CD4-positive, alpha-beta T cell (primary cell): ENCODE measurements at places on chromosomes 7 and 10.

DNA sequence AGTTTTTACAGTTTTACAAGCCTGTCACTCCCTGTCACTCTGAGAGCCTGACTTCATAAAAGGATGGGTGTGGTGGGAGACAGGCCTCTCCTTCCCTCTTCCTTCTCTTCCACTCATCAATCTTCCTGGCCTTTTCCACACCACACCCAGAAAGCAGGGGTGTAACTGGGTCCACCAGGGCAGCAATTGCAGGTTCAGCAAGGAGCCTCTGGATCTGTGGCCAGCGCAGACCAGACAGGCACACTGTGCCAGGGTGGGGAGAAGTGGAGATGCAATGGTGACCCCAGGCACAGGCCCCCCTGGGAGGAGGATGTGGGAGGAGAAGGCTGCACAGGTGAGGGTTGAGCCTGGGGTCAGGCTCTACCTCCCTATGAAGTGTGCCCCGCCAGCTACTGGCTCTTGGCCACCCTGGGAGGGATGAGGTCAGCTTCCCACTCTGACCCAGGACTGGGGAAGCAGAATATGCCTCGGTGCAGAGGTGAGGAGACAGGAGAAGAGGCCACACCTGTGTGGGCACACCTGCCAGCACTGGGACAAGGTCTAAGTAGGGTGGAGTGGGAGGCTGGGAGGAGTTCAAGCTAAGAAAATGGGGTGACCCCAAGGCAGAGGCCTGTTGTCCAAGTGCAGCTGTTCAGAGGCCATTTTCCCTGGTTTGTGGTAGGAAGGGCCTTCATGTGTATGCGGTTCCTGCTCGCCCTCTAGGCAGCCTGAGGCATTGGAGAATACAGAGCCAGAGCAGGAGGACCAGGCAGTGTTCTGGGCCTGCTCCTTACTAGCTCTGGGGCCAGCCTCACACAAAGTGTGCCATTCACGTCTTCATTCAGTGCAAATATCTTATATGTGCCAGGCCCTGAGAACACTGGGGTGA, 20.2 kb upstream of the TMEM72 start:
- DNase-seq, result no peak

DNA sequence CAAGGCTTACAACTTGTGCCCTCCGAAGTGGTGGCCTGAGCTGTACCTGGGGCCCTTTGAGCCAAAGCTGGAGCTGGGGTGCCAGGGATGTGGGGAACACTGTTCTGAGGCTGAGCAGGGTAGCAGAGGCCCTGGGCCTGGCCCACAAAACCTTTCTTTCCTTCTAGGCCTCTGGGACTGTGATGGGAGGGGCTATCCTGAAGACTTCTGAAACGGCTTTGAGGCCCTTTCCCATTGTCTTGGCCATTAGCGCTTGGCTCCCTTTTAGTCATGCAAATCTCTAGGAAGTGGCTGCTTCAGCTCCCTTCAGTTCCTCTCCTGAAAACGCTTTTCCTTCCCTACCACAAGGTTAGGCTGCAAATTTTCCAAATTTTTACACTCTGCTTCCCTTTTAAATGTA, 16.8 kb upstream of the CRYGN start:
- no peak for DNase-seq

DNA sequence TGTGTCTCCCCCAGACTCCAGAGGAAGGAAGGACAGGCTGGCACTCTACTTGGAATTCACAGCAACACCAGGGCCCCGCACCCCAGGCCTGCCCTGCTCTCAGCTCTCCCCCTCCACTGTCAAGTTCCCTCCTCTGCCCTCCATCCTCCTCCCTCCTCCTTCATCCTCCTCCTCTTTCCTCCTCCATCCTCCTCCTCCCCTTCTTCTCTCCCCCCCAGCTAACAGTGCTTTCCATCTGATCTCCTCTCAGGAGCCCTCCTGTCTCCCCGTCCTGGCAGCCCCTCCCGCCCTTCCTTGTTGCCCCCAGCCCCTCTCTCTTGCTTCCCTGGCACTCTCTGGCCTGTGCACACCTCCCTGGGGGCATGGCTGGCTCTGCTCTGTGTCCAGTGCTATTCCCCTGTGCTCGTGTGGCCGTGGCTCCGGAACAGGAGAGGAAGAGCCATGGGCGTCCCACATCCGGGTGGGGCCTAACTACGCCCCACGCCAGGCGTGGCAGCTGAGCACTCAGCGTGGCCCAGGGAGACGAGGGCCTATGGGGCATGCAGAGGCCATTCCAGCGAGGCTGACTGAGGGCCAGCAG, 64.2 kb downstream of the PWWP2B start:
- no peak for DNase-seq

- DNase-seq, result no peak
Measured at GRCh38 chr10:23436983-23437382, 1.9 kb upstream of the OTUD1 start.

DNA sequence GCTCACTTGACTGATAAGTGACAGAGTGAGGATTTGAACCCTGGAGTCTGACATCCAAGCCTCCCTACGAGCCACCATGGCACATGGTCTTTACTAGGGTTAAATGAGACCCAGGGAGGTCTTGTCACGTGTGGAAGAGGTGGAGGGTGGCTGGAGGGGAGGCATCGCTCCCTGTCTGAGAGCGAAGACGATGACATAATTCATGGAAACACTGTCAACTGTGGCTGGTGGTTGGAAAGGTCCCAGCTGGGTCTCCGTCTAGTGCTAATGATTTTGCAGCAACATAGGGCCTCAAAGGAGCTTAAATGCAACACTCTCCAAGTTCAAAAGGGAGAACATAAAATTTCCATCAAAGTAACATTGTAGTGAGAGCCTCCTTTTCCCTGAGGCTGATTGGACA, 99.9 kb upstream of the BAIAP2L1 start:
- no peak for DNase-seq

DNA sequence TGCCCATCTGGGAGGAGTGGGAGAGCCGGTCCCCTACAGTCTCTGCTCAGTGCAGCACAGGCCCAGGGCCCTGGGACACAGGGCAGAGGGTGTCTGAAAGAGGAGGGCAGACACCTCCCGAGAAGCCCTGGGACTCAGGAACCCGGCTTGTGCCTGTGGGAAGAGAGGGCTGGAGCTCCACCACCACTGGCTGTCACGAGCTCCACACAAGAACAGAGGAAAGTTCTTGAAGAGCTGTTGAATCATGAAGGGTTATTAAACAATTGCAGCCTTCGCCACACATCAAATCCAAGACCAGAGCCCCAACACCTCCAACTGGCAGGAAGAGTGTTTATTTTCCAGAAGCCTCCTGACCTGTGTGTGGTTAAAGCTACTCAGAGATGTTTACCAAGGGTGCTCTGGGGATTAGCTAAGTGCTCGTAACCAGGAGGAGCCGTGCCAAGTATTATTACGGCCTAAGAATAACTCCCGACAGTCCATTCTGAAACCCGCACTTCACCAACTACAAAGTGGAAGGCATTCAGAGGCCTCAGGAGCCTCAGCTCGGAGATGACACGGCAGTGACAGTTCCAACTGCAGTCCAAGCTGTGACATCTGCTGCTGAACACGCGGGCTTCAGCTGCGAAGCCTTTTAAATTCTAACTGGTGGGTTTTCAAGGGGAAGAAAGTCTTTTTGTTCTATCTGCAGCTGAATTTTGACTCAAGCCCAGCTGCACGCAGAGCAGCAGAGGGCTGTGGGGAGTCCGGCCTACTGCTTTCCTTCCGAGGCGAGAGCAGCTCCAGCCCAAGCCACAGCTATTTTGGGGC, 75.1 kb downstream of the MAD1L1 start:
- no peak for DNase-seq

GRCh38 chr10:29470843-29471543, 163.8 kb downstream of the SVIL start:
- DNase-seq, result no peak

DNA sequence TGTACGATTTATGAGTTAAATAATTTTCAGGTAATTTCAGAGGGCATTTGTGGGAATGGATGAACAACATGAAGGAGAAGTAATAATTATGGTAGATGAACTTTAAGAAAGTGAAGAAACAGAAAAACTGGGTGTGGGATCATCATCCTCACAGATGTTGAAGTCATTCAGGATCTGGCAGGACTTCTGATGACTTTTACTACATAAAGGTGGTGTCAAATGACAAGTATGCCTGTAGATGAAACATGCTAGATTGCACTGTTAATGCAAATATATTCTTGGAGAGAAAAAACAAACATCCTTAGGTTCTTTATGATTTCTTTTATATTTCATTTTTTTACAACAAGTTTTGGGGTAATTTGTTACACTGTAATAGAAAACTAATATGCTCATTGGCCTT, 230.2 kb downstream of the PCLO start:
- no peak for DNase-seq

- no peak for DNase-seq
Measured at GRCh38 chr7:42227936-42228591, 8.9 kb downstream of the GLI3 start.

- no peak for DNase-seq
Measured at GRCh38 chr7:54888067-54888733, 129.2 kb upstream of the SEC61G start.

GRCh38 chr7:148379677-148380076, 210.9 kb upstream of the C7orf33 start:
- no peak for DNase-seq

DNA sequence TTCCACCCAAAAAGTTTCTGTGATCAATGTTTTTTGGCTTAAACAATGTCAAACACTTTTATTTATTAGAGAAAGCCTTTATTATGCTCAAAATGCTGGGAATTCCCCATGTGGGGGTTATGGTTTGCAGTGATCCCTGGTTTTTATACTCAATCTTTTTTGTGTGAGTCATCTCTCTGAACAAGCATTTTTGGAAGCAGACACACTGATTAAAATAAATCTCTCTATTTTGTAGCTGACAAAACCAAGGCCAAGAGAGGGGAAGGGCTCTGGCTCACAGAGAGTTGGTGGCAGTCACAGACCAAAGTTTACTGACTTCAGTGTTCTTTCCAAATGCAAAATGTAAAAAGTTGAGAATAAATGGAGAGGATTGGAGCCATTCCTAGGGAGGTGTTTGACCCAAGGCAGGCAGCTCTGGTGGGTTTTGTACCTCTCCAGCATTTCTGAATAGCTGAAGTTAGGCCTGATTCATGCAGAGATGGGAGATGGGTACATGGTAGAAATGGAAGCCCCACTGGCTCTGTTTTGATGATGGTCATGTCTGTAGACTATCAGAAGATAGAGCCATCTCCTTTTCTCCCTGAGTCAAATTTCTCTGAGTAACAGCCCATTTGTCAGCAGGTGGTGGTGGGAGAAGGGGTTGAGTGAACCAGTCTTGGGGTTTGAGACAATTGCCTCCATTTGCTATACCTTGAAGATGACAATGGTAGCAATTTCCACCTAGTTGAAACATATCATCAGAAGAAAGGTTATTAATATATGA, 45.4 kb upstream of the NAMPT start:
- no peak for DNase-seq

DNA sequence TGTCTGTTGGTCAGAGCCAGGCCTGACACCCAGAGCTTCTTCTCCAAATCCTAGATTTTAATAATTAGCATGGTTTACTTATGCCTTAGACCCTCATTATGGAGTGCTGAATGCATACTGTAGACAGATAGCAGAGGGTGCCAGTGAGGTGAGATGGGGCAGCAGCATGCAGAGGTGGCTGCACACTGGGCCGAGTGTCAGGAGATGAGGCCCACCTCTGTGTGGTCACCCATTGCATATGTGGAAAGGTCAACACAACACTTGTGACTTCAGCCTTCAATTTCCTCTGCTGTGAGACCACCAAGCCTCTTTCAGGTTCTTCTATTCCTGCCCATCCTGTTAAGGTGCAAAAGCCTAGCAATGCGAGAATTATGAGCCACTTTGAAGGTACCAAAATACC, 39.7 kb upstream of the NMT2 start:
- no peak for DNase-seq

GRCh38 chr10:33211106-33211878, 123.2 kb downstream of the NRP1 start:
- DNase-seq, result peak; percentile 43

- DNase-seq, result no peak
Measured at GRCh38 chr7:28858206-28858605, 99.9 kb downstream of the TRIL start.

GRCh38 chr7:135333946-135334345, 100.3 kb downstream of the STRA8 start:
- DNase-seq, result no peak

- no peak for DNase-seq
Measured at GRCh38 chr10:90777621-90778020, 80.2 kb downstream of the HTR7 start.

- DNase-seq, result no peak
Measured at GRCh38 chr7:24701261-24702235, 55.7 kb downstream of the GSDME start.

DNA sequence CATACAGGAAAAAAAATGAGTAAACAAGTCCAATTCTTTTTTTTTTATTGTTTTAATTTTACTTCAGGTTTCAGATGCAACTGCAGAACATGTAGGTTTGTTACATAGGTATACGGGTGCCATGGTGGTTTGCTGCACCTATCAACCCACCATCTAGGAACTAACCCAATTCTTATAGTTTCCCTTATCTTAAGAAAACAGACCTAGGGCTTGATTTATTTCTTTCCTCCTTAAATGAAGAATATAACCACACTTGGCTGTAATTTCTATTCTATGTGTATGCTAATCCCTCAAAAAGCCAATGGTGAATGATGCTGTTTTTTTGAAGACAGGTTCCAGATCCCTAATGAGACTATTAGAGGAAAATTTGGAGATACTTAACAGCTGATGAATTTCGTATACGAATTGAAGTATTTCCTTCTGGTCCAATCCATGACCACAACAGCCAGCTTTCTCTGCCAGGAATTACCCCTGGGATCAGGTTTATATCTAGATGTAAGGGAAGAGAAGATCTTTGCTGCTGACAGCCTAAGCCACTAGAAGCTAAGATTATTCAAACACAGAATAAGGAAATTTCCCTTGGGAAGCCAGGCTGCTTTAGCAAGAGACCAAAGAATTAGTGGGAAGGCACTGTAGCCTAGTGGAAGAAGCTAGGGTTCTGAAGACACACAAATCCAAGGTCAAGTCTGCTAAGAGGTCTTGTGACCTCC, 115.8 kb downstream of the INHBA start:
- DNase-seq, result no peak

DNA sequence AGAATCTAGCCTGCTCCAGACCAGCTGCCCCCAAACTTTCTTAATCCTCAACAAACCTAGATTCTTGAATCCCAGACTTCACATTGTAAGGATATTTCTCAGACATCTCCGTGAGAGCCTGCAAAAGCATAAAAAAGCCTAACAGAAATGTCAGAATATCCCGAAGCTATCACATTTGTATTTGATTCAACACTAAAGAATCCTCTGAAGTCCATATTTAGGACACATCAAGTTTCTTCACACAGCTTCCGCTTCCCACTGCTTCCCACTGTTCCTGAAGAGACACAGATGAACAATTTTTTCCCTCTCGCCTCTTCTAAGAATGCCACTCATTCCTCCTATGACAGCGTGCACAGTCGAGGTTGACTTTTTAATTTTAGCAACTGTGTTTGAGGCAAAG, 396.2 kb upstream of the IGFBP3 start:
- no peak for DNase-seq
